ENCODE measurements at places on chromosomes 2 and 18.

DNA sequence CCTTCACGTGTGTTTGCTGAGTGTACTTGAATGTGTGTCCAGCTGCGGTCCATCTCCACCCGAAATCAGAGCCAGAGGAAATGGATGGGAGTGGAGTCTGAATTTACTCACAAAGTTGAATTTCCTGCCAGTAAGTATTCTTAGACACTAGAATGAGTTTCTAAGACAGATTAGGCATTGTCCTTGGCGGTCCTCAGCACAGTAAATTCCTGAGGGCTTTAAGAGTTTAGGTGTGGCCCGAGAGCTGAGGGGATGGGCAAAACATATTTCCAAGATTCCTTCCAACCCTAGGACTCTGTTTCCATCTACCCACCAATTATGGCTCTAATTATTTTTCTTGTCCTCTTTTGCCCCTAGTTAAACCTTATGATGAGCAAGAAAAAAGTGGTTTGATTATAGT, 90.3 kb upstream of the PHLPP1 start:
- ATAC-seq: no peak

DNA sequence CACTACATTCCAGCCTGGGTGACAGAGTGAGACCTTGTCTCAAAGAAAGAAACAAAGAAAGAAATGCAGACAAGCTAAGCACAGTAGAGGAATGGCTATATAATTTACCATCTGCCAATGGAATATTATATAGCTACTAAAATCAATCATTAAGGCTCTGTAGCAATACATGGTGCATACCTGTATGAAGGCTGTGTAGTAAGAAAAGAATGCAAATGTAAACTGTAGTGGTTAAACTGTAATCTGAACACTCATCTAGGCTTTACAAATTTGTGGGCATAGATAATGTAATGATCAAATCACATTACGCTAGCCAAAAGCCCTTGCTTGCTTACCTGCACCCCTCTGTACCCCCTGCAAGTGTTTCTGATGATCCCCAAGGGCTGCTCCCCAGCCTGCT, 230.9 kb downstream of the LTBP1 start:
- no peak for ATAC-seq

- ATAC-seq: peak; percentile 95
Observed at GRCh38 chr2:72846171-72847095, 20.6 kb upstream of the EXOC6B start.

DNA sequence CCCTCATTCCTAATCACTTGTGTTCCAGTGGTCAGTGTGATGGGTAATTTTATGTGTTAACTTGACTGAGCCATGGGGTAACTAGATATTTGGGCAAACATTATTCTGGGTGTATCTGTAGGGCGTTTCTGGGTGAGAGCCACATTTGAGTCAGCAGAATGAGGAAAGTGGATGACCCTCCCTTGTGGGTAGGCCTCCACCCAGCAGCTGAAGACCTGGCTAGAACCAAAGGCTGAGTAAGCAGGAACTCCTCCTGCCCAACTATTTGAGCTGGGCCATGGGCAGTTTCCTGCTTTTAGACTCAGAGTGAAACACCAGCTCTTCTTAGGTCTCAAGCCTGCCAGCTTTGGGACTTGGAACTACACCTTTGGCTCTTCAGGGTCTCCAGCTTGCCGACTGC, 141.8 kb downstream of the ACKR3 start:
- no peak for ATAC-seq

DNA sequence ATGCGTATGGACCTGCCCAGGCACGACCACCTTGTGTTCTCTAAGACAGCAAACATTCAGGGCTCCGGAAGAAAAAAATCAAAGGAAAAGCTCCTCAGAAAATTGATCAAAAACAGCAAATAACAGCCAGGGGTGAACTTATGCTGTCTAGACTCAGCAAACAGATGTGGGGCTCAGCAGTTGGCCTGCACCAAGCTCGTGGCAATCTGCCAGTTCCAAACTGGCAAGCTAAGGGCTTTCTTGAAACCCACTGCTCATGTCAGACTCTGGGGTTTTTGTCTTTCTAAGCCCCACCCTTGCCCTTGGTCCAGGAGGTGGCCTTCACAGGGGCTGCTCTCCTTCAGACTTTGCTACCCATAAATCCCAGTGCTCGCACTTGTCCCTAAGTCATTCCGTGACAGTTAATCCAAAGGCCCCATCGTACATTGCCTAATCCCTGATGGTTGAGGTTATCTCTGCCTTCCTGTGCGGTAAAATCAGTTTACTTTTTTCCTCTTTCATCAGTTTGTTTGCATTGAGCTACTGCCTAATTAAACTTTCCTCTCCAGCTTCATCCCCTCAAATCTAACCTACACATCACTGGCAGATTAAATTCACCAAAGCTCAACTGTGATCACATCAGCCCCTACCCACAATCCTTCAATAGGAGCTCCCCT, 408.0 kb downstream of the LRATD1 start:
- no peak for ATAC-seq

DNA sequence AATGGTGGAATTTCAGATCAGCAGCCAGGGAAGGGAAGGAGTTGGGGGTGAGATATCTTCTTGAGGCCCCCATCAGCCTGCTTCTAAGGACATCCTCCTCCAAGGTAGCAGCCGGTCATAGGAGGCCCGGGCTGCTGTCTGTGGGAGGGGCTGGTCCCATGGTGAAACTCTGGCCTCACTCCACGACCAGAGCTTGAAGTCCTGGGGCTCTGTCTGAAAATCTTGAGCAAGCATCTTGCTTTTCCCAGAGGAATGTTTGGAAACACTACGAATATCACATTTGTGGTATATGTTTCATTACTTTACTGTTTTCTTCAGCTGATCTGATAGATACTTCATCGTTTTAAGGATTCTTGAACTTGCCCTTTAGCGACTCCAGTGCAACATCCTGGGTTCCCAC, 103.7 kb downstream of the CTAGE1 start:
- no peak for ATAC-seq

- ATAC-seq: no peak
Observed at GRCh38 chr18:43744960-43745745, 467.9 kb upstream of the SYT4 start.

GRCh38 chr2:74025971-74026612, 41.4 kb downstream of the TET3 start:
- peak; percentile 47 for ATAC-seq

- no peak for ATAC-seq
Observed at GRCh38 chr2:149180226-149180875, 141.9 kb downstream of the LYPD6B start.

- no peak for ATAC-seq
Observed at GRCh38 chr2:8517850-8518498, 163.9 kb upstream of the ID2 start.

- ATAC-seq: no peak
Observed at GRCh38 chr2:240591784-240592183, 5.2 kb downstream of the CAPN10 start.

DNA sequence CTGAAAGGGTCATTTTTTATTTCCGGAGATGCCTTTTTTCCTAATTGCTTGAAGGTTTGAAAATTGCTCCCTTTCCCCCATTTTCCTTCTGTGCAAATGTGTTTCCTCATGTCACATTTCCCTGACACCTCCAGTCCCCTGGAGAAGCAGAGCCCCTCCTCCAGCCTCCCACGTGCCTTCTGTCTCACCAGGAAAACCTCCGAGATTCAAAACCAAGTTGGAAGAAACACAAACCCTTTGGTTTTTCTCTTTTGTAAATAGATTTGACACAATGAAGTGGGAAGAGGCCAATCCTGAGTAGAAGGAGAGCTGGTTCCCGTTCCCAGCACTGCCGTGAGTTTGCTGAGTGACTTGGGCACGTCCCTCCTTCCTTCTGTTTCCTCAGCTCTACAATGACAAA, 125.4 kb upstream of the MYCN start:
- no peak for ATAC-seq

GRCh38 chr18:9577361-9577760, 37.0 kb downstream of the PPP4R1 start:
- ATAC-seq: no peak

- ATAC-seq: no peak
Observed at GRCh38 chr2:60945341-60945740, 64.0 kb downstream of the REL start.

GRCh38 chr2:223735659-223736244, 101.6 kb downstream of the AP1S3 start:
- ATAC-seq: no peak

GRCh38 chr2:233708942-233709341, 3.8 kb upstream of the UGT1A5 start:
- no peak for ATAC-seq

- peak; percentile 24 for ATAC-seq
Observed at GRCh38 chr18:23307567-23308295, 145.4 kb upstream of the RIOK3 start.

DNA sequence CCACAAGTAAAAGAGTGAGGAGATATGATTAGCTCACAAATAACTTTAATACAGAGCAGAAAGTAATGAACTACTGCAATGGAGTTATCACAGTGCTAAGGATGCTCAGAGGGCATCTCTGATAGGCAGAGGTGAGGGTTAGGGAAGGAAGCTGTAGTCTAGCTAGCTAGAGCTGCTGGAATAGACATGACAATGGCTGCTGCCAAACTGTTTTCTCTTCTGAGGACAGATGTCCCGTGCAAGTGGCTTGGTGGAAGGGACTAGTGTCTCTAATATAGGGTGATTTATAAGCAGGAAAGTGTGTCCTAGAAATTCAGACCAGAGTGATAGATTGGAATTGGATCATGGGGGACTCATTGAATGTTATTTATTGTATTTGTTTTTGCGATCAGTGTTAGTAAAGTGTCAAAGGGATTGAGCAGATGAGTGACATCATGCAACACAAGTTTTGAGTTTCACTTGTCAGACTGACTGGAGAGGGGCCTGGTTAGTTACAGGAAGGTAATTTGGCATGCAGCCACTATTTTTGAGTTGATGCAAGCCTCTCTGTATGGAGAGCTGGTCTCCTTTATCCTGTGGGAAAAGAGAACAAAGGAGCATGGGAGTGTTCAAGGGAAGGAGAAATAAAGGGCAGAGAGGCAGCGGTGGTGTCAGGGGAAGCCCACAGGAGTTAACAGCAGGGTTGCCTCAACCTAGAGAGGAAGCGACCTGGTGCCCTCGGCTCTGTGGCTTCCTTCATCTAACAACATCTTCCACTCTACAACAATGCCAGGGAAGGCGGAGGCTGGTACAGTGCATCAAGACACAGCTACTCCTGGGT, 1.9 kb downstream of the CTLA4 start:
- ATAC-seq: no peak

DNA sequence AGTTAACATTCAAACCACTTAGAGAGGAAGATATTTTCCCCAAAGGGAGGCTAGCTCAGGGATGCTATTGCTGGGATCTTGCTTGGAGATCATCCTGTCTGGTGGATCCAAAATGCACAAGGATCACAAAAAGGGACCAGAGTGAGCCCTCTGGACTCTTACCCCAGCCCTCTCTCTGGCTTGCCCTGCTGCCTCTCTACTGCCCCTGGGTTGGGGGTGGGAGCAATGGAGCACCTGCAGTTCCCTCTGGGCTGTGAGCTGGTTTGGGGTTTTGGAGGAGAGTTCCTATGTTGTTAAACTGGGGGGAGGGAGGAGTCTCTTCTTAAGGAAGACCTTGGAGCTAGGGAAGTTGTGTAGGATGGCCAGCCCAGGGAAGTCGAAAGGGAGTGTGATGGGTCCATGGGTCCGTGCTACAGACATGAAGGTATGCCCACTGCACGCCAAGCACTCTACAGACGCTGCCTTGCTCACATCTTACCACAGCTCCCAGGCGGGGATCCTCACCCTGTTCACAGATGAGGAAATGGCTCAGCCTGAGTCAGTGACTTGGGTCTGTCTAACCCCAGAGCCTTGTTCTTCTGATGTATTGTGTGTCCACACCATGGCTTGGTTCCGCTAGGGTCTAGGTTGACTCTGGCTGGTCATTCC, 3.8 kb downstream of the LBH start:
- ATAC-seq: no peak

DNA sequence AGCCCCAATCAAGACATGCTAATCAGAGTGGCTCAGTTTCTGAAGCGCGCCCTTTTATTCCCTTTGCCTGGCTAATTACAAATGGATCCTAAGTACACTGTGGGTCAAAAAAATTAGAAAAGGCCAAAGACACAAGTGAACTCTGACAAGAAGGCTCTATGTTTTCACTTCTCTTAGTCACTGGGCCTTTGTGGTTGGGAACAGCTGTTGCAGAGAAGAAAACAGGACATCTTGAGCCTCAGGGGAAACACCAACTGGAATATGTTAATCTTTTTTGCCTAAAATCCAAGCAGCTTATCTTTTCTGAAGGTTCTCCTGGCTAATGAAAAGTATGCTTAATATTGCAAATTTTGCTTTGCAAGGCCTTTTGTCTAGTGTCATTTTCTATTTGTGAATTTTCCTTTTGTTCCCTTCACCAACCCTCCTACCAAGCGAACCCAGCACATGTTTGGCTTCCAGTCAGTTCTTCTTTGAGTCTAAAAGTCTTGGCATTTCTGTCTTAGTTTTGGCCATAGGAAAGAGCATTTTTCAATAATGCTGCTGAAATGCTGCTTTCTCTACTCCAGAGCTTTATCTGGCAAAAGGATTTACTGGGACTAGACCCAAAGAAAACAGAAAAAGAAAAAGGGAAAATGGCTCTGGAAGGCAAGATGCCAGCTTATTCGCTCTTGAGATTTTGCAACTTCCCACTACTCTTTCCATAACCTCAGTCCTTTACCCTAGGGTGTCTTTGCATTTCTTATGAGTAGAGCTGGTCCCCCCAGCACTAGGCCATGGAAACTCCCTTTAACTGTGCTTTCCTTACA, 440.2 kb upstream of the ST6GAL2 start:
- ATAC-seq: no peak

GRCh38 chr2:48635786-48636185, 18.1 kb downstream of the GTF2A1L start:
- ATAC-seq: no peak

- no peak for ATAC-seq
Observed at GRCh38 chr2:121197369-121198091, 87.5 kb downstream of the TFCP2L1 start.

GRCh38 chr18:35231052-35231451, 9.8 kb upstream of the ZNF397 start:
- ATAC-seq: peak; percentile 76

DNA sequence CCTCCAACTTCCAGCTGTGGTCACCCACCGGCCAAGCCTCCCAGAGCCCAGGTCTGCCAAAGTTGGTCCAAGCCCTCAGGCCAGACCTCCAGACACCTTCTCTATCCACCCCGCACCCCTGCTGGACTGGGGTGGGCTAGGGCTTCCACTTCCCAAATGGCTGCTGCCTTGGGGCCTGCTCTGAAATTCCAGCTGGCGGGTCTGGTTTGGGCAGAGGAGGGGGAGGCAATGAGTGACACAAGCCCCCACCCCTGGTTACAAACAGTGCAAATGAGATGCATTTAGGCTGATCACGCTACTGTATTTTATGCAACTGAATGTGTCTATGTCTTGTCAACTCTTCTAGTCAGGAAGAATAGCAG, 14.6 kb downstream of the POU3F3 start:
- no peak for ATAC-seq
